ENCODE measurements at places on chromosomes 1 and 21.

DNA sequence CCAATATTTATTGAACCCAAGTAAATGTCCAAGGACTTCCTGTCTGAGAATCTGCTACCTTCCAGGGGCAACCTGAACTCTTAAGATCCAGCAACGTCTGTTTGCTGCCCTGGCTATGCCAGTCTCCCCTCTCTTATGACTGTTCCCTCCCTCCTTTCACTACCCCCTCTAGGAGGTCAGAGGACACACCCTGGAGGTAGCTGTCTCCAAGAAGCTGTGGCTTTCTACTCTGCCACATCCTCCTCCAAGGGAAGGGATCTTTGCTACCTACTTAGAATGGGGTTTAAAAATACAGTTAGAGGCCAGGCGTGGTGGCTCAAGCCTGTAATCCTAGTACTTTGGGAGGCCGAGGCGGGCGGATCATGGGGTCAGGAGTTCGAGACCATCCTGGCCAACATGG is 3.6 kb upstream of the SMPDL3B start:
- no peak for DNase-seq

- no peak for DNase-seq
Observed at GRCh38 chr1:240619357-240619756, 7.4 kb upstream of the GREM2 start.

DNA sequence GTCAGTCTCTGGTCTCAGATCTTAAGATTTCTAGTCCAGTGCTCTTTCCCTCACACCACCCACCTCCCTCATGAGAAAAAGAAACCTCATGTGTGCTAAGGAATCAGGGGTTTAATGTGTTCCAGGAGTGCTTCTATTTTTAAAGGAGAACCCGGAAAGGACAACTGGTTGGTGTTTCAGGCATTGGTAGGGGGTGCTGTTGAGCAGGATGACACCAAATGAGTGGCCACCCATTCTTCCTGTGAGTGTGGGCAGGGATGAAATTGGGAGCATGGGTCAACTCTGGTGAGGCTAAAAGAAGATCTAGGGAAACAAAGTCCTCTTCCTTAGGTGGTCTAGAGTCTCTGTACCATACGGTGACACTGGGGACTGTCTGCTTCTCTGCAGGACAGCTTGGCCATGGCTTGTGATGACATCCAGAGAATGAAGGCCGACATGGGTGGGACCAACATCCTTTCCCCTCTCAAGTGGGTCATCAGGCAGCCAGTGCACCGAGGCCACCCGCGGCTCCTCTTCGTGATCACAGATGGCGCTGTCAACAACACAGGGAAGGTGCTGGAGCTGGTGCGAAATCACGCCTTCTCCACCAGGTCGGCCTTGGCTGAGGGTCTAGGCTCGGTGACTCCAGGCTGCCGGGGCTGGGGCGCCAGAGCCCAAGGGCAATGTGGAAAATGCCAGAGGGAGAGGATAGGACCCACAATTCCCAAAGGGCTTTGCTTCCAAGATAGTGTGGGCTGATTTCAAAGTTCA is 39.3 kb downstream of the VWA5B1 start:
- DNase-seq: no peak

GRCh38 chr1:109617291-109617801 is 2.1 kb downstream of the GNAT2 start:
- DNase-seq: no peak

GRCh38 chr1:32755810-32756159 is 53.2 kb upstream of the SYNC start:
- no peak for DNase-seq

DNA sequence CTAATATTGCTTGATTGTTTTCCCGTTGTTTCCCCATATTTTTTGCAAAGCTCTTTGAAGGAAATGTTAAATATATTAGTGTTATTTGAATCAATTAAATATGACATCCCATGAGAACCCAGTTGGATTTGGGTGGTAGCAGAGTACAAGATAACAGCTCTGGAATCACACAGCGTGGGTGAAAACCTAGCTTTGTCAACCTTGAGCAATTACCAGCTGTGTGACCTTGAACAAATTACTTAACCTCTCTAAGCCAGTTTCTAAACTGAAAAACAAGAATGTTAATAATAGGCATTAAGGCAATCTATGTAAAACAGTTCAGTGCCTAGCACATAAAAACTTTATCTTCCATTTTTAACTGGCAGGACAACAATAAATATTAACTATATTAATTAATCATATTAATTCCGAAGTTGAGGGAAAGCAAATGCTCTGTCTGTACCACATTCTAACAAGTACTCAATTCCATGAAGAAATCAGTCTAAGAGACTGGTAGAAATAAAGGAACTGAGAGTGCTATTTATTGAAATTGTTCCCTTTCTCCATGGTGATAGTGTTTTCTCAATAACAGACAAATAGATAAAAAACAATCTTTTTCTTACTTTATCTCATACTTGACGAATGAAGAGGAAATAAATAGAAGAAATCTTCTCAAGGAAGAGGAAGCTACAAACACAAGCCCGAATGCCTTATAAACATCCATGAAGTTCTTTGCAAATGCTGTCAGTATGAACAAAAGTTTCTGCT is 27.0 kb downstream of the DNASE2B start:
- DNase-seq: no peak

DNA sequence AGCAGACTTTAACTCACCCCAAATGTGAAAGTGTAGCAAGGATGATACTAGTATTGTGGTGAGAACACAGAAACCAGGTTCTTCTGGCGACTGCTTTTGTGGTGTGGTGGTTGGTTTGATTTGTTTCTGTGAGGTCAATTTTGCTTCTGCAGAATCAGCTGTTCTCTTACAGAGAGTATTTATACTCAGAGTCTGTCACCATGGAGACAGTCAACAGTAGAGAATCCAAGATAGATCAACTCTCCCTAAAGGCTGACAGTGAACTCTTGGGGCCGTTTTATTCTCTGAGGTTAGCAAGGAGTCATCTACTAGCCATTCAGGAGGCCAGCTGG is at the start of gene CFAP107:
CFAP107 (plus strand) TSS at position 209 of the 332 bp plus-strand sequence. CDS start 231 bp downstream, outside the sequence.
- DNase-seq: no peak

GRCh38 chr21:20996421-20997310 is 1.5 kb upstream of the NCAM2 start:
- DNase-seq: no peak

- no peak for DNase-seq
Observed at GRCh38 chr1:231526536-231526935, 1.9 kb upstream of the TSNAX start.

GRCh38 chr1:15107058-15107687 is 46.4 kb upstream of the TMEM51 start:
- no peak for DNase-seq

GRCh38 chr1:208150833-208151458 is 93.2 kb downstream of the PLXNA2 start:
- DNase-seq: no peak

Data from iPS DF 19.7 (cell line).